ENCODE measurements at places on chromosomes 16 and 17. TPM values are rescaled to one million over a fixed set of nuclear protein-coding genes. Genes with fewer than 3 reads are reported as not detected.
A peak's percentile ranks its signal among the peaks of the same experiment; 100 is the strongest.

- no peaks in the 10 kb centered on the region for H3K4me1 ChIP-seq
- H3K27me3 ChIP-seq = no peaks in the 10 kb centered on the region
- H3K36me3 ChIP-seq = no peaks in the 10 kb centered on the region
- no peak for DNase-seq
Observed at GRCh38 chr16:72991211-72991610, 56.7 kb downstream of the ZFHX3 start.

GRCh38 chr17:28938552-28938951, 12.8 kb downstream of the PHF12 start:
- H3K27me3 ChIP-seq = no peaks in the 10 kb centered on the region
- H3K36me3 ChIP-seq = no peaks in the 10 kb centered on the region
- H3K4me1 ChIP-seq = peaks cover 71% of the 10 kb centered on the region
- H3K4me3 ChIP-seq = no peak overlapping the region

DNA sequence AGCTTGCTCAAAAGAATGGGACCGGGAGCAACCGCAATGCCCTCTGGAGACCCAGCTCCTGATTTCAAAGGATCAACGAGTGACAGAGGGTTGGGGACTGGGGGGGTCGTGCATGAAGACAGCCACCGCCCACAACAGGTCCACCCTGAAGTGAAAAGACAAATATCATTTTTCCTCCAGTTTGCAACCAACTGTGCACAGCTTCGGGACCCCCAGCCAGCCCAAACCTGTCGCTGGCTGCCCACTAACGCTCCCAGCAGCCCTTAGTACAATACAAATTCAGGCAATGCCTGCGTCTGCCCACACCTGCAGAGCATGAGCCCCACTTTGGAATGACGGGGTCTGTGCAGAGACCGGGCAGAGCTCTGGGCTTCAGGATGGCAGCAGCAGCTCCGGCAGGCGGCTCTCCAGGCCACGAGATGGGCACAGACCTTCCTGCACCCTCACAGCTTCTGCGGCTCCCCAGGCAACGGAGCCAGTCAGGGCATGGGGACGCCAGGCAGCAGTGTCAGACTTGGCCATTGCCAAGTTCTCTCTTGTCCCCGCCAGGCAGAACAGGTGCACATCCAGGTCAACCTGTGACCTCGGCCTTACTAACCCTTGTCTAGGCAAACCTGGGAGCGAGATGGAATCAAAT, 60.1 kb downstream of the TBC1D16 start:
- no peak overlapping the region for H3K4me3 ChIP-seq
- DNase-seq = peak; percentile 13
- H3K36me3 ChIP-seq = no peaks in the 10 kb centered on the region
- no peak overlapping the region for H3K27ac ChIP-seq

DNA sequence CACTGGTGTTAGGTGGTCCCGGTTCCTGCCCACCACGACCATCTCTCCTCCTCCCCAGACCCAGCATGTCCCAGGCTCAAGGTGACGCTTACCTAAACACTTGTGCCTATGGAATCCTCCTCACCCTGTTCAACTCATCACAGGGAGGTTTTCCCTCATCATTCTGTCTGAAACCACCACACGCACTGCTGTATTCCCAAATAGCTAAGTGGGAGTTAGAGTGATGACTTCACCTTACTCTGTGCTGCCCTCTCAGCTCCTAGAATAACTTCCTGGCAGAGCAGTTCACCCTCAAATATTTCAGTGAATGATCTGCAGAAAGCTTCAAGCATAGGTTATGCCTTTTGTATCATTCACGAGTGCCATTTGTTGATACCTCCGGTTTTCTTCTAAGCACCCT, 216.5 kb downstream of the CPPED1 start:
- DNase-seq = no peak
- H3K27me3 ChIP-seq = no peaks in the 10 kb centered on the region
- no peak overlapping the region for H3K4me3 ChIP-seq
- H3K36me3 ChIP-seq = no peaks in the 10 kb centered on the region

DNA sequence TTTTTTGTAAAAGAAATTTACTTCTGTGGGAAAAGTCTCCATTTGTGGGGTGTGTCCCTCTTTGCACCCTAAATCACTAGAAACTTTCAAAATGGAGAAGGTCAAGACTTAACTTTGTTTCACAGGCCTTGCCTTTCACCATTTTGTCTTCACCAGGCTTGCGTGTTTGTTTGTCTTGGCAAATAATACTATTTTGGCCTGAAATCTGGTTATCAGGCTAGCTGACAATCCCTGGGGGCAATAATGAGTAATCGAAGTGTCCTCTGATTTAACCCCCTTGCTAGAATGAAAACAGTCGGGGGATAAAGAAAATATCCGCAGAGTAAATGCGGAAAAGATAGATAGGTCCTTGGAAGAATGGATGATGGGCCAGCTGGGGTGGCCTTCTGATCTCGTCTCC, 34.5 kb downstream of the SLC39A11 start:
- H3K27ac ChIP-seq = no peak overlapping the region
- H3K27me3 ChIP-seq = no peaks in the 10 kb centered on the region
- DNase-seq = no peak
- H3K36me3 ChIP-seq = no peaks in the 10 kb centered on the region
- H3K4me3 ChIP-seq = no peak overlapping the region

GRCh38 chr16:50667497-50668367, 13.4 kb downstream of the SNX20 start:
- no peak overlapping the region for H3K4me3 ChIP-seq
- peaks cover 14% of the 10 kb centered on the region for H3K36me3 ChIP-seq
- DNase-seq = no peak
- H3K27ac ChIP-seq = no peak overlapping the region
- H3K27me3 ChIP-seq = no peaks in the 10 kb centered on the region
- H3K4me1 ChIP-seq = peaks cover 30% of the 10 kb centered on the region

GRCh38 chr17:60545465-60546191, 19.6 kb upstream of the APPBP2 start:
- no peaks in the 10 kb centered on the region for H3K36me3 ChIP-seq
- H3K4me1 ChIP-seq = no peaks in the 10 kb centered on the region

DPEP1 gene
- total RNA-seq = not detected

SAP30BP gene
- total RNA-seq = 111 TPM

SCN4A gene
- 0.04 TPM for total RNA-seq
